ENCODE measurements at places on chromosomes 7 and 10.

DNA sequence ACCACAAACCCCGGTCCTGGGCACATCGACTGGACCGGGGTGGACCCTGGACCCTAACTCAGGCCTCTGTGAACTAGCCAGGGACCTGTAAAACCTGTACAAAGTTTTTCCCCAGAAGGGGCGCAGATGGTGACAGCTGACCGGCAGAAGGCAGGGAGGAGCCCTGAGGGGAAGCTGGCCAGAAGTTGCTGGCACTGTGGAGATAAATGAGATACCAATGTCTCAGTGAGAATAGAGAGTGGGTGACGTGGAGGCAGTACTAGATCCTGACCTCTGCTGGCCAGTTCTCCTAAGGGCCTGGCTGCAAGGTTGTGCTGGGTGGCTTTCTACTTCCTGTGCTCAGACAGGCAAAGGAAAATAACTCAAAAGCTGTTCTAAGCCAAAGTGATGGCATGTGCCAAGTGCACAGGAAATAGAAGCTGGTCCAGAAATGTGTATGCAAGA lies 10.6 kb upstream of the TSPAN14 start:
- no peak for DNase-seq
- no peaks in the 10 kb centered on the region for H3K27me3 ChIP-seq
- no peak overlapping the region for H3K4me3 ChIP-seq
- H3K4me1 ChIP-seq: peaks cover 30% of the 10 kb centered on the region

DNA sequence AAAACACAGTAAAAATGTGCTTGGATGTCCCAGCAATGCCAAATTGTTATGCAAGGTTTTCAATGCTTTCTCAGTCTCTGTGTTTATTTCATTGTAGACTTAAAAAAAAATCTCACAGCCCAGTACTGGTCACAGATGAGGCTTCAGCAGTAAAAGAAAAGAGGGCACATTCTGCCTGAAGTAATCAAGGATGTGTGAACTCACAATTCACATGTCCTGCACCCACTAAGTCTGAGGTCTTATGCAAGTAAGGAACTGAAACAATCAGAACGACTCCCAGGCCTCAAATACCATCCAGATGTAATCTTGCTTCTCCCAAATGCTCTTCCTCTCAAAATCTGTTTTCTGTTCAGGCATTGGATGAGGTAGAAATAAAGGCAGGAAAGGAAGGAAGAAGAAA lies 33.7 kb downstream of the ADRB1 start:
- no peak overlapping the region for H3K27ac ChIP-seq
- H3K4me1 ChIP-seq: peaks cover 8% of the 10 kb centered on the region
- no peak overlapping the region for H3K4me3 ChIP-seq
- no peaks in the 10 kb centered on the region for H3K36me3 ChIP-seq
- H3K27me3 ChIP-seq: no peaks in the 10 kb centered on the region

DNA sequence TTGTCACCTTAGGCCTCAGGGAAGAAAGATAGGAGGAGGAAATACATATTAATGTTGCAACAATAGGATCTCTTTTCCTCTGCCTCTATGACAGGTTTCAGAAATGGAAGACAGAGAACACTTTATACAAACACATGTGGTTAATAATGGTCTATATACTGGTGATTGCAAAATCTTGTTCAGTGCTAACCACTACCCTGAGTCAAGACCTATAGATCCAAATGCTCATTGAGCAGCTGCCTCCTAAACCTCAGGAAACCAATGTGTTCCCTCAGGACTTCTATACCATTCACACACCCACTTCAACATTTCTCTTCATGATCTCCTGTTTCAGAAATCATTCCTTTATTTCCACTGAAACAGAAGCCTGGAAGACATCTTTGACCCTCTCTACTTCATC lies 32.5 kb upstream of the VWDE start:
- H3K4me3 ChIP-seq: no peak overlapping the region
- no peak overlapping the region for H3K27ac ChIP-seq
- H3K36me3 ChIP-seq: no peaks in the 10 kb centered on the region
- no peaks in the 10 kb centered on the region for H3K4me1 ChIP-seq
- DNase-seq: no peak
- no peaks in the 10 kb centered on the region for H3K27me3 ChIP-seq

- H3K4me1 ChIP-seq: peaks cover 5% of the 10 kb centered on the region
- H3K36me3 ChIP-seq: no peaks in the 10 kb centered on the region
- DNase-seq: no peak
- H3K27ac ChIP-seq: no peak overlapping the region
These were observed 15.9 kb upstream of the IGF2BP3 start for GRCh38 chr7:23486002-23486773.

- peaks cover 6% of the 10 kb centered on the region for H3K36me3 ChIP-seq
- no peaks in the 10 kb centered on the region for H3K27me3 ChIP-seq
- DNase-seq: peak; percentile 15
- H3K4me3 ChIP-seq: peak overlapping the region; percentile 96
- peak overlapping the region; percentile 49 for H3K27ac ChIP-seq
- peaks cover 33% of the 10 kb centered on the region for H3K4me1 ChIP-seq
These were observed 605 bp downstream of the SUFU start for GRCh38 chr10:102504179-102504975.

GRCh38 chr10:60082744-60083344 lies 176.5 kb upstream of the CCDC6 start:
- DNase-seq: no peak
- H3K27me3 ChIP-seq: no peaks in the 10 kb centered on the region
- no peaks in the 10 kb centered on the region for H3K4me1 ChIP-seq
- H3K4me3 ChIP-seq: no peak overlapping the region

GRCh38 chr10:66982053-66982420 lies 56.2 kb downstream of the LRRTM3 start:
- H3K4me3 ChIP-seq: no peak overlapping the region
- no peaks in the 10 kb centered on the region for H3K27me3 ChIP-seq
- DNase-seq: no peak
- no peaks in the 10 kb centered on the region for H3K36me3 ChIP-seq
- no peaks in the 10 kb centered on the region for H3K4me1 ChIP-seq

DNA sequence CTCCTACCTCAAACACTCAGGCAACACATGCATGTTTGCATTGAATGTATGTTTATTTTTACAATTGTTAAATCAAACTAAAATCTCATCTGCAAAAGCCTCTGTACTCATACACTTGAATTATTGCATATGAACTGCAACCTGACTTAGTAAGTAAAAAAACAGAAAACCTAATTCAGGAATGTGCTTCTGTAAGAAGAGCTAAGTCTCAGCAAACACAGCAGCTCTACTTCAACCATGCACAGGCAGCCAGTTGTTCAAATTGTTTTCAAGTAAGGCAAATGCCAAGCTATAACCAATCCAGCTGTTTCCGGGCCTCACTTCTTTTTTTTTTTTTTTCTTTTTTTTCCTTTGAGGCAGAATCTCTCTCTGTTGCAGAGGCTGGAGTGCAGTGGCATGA lies 93.5 kb upstream of the MALRD1 start:
- H3K27me3 ChIP-seq: no peaks in the 10 kb centered on the region
- no peak overlapping the region for H3K4me3 ChIP-seq
- no peaks in the 10 kb centered on the region for H3K4me1 ChIP-seq
- no peak for DNase-seq

GRCh38 chr7:6106140-6106904 lies 75.1 kb downstream of the ANKRD61 start:
- peak overlapping the region; percentile 78 for H3K4me3 ChIP-seq
- peaks cover 14% of the 10 kb centered on the region for H3K4me1 ChIP-seq
- H3K36me3 ChIP-seq: peaks cover 5% of the 10 kb centered on the region
- H3K27ac ChIP-seq: peak overlapping the region; percentile 86
- peak; percentile 47 for DNase-seq

All from CD8-positive, alpha-beta memory T cell (primary cell).